ENCODE measurements at places on chromosomes 4 and X.
A peak's percentile ranks its signal among the peaks of the same experiment; 100 is the strongest.

DNA sequence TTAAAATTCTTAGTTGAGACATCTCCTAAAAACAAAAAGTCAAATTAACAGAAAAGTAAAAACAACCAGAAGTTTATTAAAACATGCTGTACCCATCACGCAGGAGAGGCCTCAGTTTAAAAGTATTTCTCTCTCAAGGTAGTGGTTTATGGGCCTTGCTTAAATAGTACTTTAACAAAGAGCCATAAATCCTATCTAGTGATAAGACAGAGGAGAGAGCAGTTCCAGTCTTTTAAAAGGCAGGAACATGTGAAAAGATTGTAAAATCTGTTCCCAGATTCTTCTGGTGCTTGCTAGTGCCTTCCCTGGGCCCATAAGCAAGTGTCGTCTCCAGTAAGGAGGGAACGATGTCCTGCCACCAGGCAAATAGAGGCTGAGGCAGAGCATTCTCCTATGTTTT, 476.3 kb upstream of the ADGRL3 start:
- no peak for DNase-seq

GRCh38 chr4:173333658-173334084, 487 bp downstream of the HMGB2 start:
- DNase-seq: peak; percentile 0

DNA sequence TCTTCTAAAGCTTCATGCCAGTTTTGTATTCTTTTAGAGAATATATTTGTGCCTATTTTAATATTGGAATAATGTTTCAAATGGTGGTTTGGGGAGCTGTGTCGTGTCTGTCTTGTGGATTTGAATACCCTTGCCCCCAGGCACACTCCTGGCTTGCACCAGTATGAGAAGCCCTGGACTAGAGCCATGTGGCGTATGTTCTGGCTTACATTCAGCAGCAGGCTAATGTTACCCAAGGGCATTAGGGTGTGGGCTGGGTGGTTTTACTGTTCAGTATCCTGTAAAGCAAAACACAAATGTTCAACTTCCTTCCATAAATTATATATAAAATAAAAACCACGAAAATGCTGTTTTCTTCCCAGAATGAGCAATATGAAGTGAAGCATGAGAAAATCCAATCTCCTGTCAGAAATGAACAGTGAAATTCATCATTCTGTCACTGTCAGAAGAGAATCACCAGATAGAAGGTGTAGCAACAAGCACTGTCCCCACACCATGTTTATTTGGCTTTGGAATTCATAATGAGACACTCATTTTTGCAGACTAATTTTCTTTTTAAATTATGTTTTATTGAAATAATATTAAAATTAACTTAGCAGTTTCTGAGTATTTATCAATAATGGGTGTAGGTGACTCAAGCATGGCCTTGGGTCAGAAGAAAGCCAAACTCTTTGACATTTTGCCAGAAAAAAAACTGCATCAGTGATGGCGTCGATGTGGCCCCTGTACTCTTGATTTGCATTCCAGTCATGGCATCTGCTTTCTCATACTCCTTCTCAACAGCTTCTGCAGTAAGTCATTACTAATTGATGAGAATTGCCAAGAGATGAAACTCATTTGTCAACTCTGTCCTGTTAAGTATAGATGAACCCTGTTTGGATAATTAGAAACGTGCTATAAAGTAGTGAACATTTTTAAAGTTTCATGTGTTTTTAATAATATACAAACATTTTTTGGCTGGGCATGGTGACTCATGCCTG, 43.8 kb downstream of the WWC2 start:
- DNase-seq: no peak

GRCh38 chrX:9907645-9908387, 59.3 kb upstream of the CLDN34 start:
- DNase-seq: no peak

DNA sequence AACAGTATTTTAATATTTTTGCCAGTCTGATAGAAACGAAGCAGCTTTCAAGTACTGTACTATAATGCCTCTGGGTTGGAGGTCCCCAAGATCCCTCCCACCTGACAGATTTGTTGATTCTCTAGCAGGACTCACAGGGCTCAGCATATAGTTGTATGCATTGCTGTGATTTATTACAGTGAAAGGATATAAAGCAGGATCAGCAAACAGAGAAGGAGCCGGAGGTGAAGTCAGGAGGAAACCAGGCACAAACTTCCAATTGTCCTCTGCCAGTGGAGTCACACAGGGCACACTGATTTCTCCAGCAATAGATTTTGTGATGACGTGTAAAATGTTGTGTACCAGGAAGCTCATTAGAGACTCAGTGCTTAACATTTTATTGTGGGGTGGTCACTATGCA, 19.0 kb downstream of the USP53 start:
- DNase-seq: no peak

DNA sequence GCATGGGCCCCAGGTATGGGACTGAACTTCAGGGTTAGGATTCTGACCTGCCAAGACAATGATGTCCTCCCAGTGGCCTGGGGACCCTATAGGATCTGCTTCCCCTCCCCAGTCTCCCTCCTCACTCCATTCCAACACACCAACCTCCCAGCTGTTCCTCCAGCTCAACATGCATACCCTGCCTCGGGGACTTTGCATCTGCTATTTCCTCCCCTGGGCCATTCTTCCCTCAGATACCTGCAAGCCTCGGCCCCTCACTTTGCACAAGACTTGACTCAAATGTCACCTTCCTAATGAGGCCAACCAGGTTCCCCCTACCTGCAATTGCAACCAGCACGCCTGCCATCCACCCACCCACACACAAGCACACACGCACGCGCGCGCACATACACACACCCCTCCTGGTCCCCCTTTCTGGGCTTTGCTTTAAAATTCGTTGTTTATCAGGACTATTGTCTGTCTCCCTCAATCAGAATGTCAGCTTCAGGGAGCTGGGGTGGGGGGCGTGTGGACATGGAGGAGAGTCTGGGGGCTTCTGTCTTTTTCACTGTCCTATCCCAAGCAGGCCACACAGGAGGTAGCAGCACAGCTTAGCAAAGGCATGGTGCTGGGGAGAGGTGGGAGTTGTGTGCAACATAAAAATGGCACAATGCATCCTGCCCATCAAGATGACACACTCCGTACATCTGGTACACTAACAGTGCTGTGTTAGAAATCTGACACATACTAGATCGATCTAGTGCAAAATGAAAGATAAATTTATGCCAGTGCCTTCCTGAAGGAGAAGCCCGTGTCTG, 20.6 kb upstream of the PPP2R2C start:
- DNase-seq: no peak

- no peak for DNase-seq
These were observed 58.1 kb upstream of the HOPX start for GRCh38 chr4:56739066-56739777.

DNA sequence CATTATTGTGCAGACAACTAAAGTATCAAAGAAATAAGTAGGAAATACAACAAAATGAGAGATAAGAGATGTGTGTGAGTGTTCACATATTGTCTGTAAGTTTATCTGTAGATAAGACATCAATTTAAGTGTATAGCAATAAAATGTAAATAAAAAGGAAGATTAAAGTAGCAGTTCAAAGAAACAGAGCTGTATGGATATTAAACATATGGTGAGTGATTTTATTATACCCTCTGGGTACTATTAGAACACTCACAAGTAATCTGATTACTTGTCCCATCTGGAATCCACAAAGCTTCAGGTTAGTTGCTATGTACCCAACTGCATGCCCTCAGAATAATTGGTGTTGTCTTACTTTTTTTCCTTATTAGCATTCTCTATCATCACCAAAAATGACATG, 747.9 kb upstream of the ADGRL3 start:
- DNase-seq: no peak

GRCh38 chrX:150625875-150626274, 57.5 kb downstream of the MTM1 start:
- no peak for DNase-seq

DNA sequence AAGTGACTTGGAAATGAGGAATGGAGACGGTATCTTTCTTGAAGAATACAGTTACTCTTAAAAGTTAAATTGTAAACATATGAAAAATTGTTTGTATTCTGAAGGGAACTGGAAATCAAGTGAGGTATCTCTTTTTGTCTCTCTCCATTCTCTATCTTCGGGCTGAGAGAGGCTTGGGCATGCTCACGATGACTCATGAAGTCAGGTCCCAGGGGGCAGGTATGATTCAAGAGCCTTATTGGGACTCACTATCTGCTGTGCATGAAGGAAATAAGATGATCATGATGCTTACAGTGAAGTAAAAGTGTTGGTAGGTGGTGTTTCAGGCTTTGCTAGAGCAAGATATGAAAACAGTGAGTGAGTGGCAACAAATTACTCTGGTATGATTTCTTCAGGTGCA, 200.4 kb upstream of the PITX2 start:
- no peak for DNase-seq

- no peak for DNase-seq
These were observed 9.3 kb downstream of the DIPK2B start for GRCh38 chrX:45191383-45191782.

DNA sequence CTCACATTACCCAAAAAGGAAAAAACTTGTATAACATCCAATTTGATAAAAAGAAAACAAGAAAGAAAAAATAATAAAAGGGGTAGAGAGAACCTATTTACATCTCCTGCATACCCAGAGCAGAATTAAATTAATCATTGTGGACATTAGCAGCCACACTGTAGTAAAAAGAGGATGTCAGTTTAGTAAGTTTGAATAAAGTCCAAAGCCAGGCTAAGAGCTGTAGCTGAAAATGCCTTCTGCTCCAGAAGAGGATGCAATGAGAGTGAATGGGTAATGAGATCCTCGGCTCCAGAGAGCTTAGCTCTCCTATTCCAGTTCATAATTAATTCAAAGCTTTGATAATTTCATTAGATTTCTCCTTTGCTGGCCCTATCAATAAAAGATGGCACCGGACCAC, 78.2 kb downstream of the SLC10A7 start:
- no peak for DNase-seq

DNA sequence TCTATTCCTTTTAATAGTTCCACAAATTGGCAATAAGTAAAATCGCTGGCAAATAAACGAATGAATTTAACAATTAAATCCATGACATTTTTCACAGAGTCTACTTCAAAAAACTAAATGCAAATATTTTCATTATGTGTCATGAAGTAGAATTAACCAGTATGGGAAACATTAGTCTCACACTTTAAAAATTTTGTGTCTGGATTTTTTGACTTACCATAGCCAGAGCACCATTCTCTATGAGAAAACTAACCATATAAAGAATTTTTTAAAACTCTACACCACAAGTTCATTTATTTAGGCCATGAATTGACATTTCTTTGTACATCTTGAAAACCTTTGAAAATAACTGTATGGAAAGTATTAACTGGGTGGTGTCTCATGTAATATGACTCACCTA, 41.2 kb downstream of the PRDM5 start:
- DNase-seq: no peak

DNA sequence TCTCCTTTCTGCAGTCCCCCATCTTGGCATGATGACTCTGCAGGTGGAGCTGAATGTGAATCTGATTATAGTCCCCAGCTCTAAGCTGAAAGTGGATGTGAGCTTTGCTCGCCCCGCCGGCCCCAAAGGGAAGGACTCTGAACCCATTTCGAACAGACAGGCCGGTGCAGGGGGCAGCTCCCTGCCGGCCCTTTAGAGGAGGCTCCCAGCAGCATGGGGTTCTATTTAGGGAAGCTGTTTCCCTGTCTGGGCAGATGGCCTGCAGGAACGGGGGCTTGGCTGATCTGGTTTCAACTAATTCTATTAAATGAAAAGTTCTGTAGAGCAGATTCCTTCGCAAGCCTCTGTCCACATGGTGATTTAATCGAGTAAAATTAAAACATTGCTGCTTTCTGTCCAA, 104.8 kb upstream of the MSX1 start:
- no peak for DNase-seq

- no peak for DNase-seq
These were observed 4.4 kb downstream of the SCFD2 start for GRCh38 chr4:53361451-53361850.

- no peak for DNase-seq
These were observed 75.5 kb downstream of the NYX start for GRCh38 chrX:41522671-41523070.

DNA sequence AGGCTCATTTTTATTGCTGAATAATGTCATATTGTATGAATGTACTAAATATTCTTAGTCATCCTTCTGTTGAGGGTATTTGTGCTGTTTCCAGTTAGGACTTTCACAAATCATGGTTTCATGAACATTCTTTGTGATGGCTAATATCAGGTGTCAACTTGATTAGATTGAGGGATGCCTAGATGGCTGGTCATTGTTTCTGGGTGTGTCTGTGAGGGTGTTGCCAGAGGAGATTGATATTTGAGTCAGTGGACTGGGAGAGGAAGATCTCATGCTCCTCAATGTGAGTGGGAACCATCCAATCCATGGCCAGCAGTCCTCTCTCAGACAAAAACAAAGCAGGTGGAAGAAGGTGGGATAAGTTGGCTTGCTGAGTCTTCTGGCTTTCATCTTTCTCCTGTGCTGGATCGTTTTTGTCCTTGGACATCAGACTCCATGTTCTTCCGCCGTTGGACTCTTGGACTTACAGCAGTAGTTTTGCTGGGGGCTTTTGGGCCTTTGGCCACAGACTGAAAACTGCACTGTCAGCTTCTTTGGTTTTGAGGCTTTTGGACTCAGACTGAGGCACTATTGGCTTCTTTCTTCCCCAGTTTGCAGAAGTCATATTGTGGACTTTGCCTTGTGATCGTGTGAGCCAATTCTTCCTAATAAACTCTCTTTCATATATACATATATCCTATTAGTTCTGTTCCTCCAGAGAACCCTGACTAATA, 11.9 kb upstream of the HS3ST1 start:
- DNase-seq: no peak

DNA sequence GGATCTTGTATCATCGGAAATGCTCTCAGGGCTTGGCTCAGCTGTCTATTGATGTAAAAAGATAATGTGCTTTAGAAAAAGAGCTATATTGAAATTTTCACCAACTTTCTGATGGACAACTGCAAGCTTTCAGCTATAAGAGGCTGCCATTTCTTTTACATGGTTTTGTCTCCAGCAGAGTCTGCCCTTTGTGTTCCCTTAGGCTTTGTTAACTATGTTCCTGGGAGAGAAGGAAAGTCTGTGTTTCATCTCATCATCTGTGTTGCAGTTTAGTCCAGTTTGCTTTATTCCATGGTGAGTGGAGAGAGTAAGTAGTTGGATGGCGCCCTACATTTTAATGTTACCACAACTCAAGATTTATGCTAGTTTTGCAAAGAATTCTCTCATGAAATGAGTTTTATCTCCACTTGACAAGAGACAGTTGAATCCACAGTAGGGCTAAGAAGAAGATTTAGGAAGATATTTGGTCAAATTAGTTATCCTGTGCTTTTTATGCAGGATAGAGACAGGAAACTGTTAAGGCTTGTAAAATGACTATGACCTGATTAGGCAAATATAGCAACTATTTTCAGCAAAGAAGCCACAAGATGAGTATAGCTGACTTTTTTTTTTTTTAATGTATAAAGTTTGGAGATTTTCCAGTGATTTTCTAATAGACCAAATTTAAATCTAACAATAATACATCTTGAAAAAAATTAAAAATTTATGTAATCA, 16.5 kb downstream of the SEPTIN11 start:
- no peak for DNase-seq

Data from stimulated activated CD4-positive, alpha-beta T cell treated with anti-CD3 and anti-CD28 coated beads, Interleukin-1b, Interleukin-23, amount 100 ng/mL, for 1 hour (primary cell).